ENCODE measurements at places on chromosomes 2 and 18.

GRCh38 chr2:237669628-237670392 lies 42.4 kb downstream of the LRRFIP1 start:
- DNase-seq, result peak; percentile 84

- no peak for DNase-seq
These were observed 618 bp downstream of the POLR2D start for GRCh38 chr2:127857265-127857808.

- DNase-seq, result no peak
These were observed 27.2 kb upstream of the BBS5 start for GRCh38 chr2:169452080-169452479.

GRCh38 chr2:152627351-152627957 lies 89.8 kb downstream of the PRPF40A start:
- no peak for DNase-seq

DNA sequence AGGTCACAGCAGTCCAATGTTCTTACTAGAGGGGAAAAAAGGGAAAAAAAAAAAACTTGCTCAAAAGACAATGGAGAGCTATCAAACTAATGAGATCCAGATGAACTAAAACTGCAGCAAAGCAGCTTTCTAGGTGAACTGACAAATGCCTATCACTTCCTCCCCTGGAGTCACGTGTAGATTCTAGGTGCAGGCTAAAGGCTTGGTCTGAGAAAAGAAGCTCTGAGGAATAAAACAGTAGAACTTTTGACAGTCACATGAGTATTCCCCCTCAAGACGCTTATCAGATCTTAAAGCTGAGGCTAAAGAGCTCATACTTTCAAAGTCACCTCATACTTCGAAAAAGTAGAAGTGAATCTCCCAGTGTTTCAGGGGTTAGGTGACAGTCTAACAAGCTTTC lies 42.3 kb downstream of the SMAD2 start:
- DNase-seq, result no peak

GRCh38 chr2:219386532-219387280 lies 1.0 kb downstream of the DNPEP start:
- no peak for DNase-seq

- no peak for DNase-seq
These were observed 17.8 kb downstream of the RFTN2 start for GRCh38 chr2:197657562-197657961.

DNA sequence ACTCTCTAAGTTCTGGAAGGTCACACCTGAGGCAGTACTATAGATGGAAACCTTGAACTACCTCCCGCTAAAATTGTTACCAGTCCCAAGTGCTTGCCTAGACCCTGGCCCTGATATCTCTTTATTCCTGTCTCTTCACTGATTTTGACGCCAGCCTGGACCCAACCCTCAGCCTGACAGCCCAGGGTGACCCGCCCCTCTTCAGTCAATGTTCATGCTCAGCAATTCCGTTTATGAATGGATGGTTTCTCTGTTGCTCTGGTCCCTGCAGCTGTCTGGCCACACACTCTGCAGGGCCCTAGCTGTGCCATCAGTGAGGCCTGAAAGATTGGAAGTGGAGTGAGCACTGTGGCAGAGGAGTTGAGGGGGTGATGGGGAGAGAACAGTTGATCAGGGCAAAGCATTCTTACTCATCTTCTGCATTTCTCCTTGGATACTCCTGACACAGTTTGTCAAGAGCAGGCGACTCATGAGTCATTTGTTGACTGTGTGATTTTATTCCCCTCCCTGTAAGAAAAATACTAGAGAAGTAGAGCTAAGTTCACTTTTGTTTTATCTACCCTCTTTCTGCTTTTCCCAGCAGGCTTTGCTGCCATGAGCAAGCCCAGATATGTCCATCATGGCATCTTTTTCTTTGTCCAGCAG lies 46.0 kb downstream of the NPAS2 start:
- DNase-seq, result no peak

DNA sequence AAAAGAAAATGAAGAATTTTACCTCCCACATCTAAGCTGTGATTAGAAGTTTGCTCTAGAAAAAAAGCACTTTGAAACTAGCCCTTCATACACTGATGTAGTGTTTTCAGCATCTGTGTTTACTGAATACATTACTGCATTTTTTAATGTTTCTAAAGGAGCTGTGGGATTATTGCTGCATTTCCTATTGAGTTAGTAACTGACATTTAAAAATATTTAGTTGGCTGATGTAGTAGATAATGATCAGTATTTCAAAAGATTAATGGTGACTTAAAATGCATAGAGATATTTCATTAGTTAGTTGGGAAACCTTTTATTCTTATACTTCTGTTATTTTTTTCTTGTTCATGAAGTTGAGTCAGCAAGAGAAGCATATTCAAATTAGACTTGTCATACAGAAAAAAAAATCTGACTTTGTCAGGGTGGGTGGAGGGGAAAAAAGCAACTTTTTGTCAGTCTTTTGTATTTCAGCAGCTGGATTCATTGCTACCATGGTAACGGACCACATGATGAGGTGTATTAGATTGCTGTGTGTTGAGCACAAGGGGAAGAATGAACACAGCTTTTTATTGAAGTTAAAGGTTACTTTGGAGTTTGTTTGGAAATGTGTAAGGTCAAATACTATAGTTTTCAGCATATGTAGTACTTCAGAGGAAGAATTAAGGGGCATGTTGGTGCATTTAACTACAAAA lies at the start of gene DTNA:
Gene DTNA, plus strand, starts transcription at position 549 of the 692 bp plus-strand sequence. CDS start 45,679 bp downstream, outside the sequence.
- DNase-seq, result no peak

GRCh38 chr2:42754021-42754775 lies 9.7 kb downstream of the OXER1 start:
- DNase-seq, result no peak

DNA sequence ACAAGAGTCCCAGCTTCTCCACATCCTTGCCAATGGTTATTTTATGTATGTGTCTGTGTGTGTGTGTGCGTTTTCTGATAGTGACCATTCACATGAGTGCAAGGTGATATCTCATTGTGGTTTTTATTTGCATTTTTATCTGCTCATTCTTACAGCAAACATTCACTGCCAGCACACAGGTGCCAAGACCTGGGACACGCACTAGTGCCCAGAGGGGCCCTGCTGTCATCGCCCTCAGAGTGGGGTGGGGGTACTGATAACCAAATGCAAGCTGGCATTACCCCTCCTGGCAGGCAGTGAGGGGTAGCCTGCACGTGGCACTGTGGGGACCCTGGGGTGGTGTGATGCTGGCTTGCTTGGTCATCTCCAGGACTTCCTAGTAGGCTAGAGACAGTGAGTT lies 285.4 kb downstream of the LPIN1 start:
- DNase-seq, result no peak

DNA sequence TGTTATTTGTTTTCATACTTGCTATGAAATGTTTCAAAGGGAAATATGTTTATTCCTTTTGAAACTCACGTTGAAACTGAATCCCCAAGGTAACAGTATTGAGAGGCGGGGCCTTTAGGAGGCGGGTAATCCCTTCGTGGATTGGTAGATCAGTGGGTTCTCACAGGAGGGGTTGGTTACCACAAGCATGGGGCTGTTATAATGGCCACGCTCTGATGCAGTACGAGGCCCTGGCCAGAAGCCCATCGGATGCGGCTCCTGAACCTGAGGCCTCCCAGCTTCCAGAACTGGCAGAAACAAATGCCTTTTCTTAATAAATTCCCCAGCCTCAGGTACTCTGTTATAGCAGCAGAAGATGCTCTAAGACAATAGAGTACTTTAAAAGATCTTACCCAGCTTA lies 135.7 kb downstream of the ASB1 start:
- no peak for DNase-seq

DNA sequence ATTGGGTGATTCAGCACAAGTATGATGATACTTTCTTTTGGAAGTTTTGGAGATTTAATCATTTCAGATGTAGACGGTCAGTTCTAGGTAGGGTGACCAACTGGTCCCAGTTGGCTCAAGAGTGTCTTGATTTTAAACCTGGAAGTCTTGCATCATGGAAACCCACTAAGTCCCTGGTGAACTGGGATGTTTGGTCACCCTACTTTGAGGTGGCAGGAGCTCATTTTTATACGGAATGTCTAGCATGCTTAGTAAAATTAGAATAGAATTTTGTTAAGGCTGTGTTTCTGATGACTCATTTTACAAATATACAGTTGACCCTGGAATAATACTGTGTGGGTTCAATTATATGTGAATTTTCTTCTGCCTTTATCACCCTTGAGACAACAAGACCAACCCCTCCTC lies 61.5 kb upstream of the DOCK10 start:
- no peak for DNase-seq

DNA sequence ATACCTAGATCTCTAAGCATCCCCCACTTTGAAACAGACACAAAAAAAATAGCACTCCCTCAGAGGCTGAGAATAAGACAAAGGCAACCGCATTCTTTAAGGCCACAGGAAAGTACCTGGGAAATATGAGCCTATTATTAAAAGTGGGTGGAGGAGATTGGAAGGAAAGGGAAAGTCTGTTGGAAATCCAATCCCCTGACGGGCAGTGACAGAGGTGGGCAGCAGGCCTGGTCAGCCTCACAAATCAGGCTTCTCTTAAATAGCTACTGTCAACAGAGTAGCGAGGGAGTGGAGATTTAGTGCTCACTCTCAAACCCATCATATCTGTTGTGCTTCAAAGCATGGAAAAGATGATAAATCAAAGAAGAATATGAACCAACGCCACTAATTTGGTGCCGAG lies 324.4 kb downstream of the ALK start:
- no peak for DNase-seq

DNA sequence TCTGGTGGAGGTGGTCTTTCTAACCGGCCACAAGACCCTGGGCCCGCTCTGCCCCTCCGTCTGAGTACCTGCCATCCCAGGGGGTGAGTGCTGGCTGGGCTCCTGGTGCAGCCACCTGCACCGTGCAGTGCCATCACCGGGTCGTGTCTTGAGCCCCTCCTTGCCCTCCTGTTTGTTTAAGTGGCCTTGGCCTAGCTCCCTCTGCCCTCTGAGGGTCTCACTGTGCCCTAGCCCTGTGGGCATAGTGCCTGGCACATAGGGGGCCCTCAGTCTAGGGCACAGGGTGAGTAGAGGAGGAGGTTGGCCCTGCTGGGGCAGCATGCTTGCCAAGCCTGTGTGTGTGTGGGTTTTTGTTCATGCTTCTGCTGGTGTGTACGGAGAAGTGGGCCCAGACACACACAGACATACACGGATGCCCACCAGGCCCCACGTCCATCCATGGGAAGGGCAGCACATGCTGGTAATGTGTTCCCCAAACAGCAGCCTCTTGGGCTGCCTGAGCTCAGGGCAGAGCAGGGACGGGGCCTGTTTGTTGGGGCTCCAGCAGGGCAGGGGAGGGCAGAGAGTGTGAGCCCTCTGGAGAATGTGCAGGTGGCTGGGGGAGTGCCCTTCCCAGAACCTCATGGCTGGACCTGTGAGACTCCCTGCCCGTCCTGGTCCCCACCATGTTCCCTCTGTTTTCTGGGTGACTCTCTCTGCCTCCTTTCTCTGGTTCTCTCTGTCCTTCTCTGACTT lies 94.6 kb downstream of the GLI2 start:
- DNase-seq, result peak; percentile 44

DNA sequence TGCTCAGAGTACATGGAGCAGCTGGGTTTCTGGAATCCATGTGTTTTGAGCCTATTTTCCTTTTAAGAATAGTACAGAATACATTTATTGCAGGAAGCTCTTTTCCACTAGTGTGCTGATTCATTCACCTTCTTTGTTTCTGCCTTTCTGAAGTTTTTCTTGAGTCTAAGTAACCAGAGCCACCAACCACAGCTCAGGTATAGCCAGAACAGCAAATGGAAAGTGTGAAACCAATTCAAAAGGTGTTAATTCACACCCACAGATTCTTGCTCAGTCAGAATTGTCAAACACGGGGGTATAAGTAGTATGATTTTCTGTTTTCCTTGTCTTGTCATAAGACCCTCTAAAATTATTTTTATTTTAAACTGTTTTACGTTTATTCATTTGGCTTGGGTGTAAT lies 75.9 kb upstream of the DYNAP start:
- DNase-seq, result no peak

Data from aorta (tissue), 5 donors.